SJSA1 (cell line): ENCODE measurements at places on chromosomes 11 and 22. TPM values are rescaled to one million over a fixed set of nuclear protein-coding genes. Genes with fewer than 3 reads are reported as not detected.
A peak's percentile ranks its signal among the peaks of the same experiment; 100 is the strongest.

DNA sequence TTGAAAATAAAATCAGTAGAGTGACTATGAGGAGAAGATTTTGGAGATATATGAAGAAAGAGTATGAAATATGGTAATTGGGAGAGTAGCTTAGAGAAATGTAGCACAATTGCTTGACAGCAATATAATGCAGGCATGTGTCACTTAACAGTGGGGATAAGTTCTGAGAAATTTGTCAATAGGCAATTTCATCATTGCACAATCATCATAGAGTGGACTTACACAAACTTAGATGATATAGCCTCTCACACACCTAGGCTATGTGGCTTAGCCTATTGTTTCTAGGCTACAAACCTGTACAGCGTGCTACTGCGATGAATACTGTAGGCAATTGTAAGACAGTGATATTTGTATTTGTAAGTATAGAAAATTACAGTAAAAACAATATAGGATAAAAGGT lies 573.6 kb downstream of the JRKL start:
- DNase-seq: no peak

GRCh38 chr11:99197477-99197876 lies 176.7 kb downstream of the CNTN5 start:
- no peak for DNase-seq

INS gene
- not detected in 2 replicates for total RNA-seq

GRCh38 chr11:91435694-91436395 lies 788.8 kb upstream of the FAT3 start:
- DNase-seq: no peak

FXYD6 gene
- total RNA-seq: 0.05 TPM in 1 of 2 replicates, not detected in the other

- DNase-seq: no peak
These were observed 82.4 kb downstream of the DGCR2 start for GRCh38 chr22:19039796-19040280.

DNA sequence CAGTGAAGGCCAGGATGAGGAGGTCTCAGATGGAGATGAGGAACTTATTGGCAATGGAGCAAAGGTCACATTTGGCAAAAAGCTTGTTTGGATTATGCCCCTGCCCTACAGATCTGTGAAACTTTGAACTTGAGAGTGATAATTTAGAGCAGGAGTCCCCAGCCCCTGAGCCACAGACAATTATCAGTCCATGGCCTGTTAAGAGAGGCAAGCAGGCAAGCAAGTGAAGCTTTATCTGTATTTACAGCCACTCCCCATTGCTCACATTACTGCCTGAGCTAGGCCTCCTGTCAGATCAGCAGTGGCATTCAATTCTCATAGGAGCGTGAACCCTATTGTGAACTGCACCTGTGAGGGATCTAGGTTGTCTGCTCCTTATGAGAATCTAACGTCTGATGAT lies 1076.9 kb upstream of the TENM4 start:
- no peak for DNase-seq

- DNase-seq: no peak
These were observed 26.1 kb downstream of the MRTFA start for GRCh38 chr22:40610329-40610850.

DNA sequence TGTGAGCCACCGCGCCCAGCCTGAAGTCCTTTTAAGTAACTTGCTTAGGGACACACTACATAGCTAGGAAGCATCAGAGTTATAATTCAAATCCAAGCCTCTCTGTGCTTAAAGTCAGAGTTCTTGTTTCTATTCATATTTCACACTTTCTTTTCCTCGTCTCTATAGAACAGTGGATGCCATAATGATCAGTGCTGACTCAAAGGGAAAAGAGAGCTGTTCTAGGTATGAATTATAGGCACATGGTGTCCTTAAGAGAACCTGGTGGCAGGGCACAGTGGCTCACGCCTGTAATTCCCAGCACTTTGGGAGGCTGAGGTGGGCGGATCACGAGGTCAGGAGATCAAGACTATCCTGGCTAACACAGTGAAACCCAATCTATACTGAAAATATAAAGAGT lies 400.2 kb upstream of the DDI1 start:
- DNase-seq: no peak

DNA sequence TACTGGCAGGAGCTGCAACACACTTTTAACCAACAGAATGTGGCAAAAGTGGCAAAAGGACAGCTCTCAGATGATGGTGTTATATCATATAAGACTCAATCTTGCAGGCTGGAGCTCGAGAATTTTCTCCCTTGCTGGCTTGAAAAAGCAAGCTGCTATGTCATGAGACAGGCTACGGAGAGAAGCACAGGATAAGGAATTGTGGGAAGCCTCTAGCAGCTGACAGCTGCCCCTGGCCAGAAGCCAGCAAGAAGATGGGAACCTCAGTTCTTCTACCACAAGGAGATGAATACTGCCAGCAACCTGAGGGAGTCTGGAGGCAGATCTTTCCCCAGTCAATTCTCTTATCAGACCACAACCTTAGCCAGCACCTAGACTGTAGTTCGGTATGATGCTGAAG lies 24.6 kb downstream of the FXYD6 start:
- DNase-seq: no peak

DNA sequence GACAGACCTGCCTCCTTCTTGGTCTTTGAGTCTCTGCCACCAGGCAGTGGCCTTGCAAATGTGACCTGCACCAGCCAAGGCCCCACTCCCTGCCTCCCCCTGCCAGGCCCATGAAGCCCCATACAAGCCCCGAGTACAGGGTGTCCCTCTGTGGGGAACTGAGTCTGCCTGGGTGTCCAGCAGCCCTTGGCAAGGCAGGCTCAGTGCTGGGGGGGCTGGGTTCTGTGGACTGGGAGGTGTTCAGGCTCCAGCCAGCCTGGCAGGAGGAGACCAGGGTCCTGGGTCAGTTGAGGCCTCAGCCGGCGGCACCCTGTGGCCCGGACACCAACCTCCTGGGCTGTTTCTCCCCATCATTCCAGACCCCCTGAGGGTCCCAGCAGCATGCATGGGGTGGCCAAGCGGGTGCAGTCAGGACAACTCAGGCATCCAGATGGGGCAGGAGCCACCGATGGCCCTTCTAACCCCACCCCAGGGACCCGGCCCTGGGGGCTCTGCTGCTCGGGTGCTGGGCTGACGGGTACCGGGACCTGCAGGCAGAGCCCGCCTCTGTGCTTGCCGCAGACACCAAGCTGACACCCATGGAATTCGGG lies 5.7 kb downstream of the MUC5AC start:
- no peak for DNase-seq

CECR2 gene
- not detected in 2 replicates for total RNA-seq

- no peak for DNase-seq
These were observed 68.9 kb downstream of the C22orf31 start for GRCh38 chr22:28992565-28993356.

DNA sequence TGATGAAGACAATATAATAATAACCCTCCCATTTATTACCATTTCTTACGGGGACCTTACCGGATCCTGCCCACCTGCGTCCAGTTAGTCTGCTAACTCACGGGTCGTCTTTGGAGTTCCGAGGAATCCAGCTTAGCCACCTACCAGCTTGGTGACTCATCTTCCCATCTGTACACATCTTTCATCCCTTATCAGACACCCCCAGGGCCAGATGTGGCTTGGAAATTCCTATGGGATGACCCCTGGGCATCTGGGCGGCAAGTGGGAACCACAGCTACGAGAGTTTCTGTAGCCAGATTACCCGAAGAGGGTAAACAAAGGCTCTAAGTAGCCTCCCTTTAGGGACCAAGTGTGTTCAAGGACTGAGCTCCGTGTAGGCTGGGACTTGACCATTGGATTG lies 12.8 kb upstream of the PRR5 start:
- DNase-seq: no peak

H19 gene
- total RNA-seq: not detected in 2 replicates

- no peak for DNase-seq
These were observed 74.4 kb upstream of the PPARA start for GRCh38 chr22:46075764-46076531.

NAALADL1 gene
- not detected in 2 replicates for total RNA-seq

GRCh38 chr11:68338051-68338780 lies 25.8 kb downstream of the LRP5 start:
- no peak for DNase-seq

FAM227A gene
- 0.42 TPM in 1 of 2 replicates, not detected in the other for total RNA-seq

GRCh38 chr11:45098929-45099328 lies 47.5 kb upstream of the PRDM11 start:
- no peak for DNase-seq

DNA sequence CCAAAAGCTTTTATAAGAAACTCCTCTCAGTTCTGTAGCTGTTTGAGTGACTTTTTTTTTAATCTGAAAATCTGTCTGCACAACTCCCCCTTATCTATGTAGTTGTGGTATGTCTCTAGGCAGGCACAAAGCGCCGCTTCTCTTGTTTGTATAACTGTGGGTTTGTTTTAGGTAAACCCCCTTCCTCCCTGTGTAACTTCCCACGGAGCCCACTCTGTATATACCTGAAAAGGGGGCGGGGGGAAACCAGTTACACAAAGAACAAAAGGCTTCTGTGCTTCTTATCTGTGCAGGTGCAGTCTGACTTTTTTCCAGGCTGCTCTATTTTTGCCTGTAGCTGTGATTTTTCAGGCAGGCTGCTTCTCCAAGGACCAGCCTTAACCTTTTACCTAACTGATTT lies 13.2 kb downstream of the OR10AG1 start:
- DNase-seq: no peak

RPS3 gene
- 697 and 750 TPM in 2 replicates for total RNA-seq

DNA sequence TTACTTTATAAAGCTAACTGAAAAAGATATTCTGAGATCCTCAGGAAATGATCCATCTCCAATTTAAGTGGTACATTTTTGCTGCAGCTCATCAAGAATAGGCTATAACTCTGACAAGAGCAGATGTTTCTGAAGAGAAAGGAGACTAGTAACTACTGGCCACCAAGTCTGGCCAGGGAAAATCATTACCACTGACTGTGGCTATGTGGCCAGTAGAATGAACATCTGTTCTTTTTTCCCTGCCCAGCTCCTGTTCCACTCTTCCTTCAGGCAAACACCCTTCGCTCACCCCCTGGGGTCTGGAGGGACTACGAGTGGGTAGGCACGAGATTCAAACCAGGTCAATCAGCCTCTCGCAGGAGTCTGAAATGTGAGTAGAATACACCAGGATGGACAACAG lies 23.9 kb downstream of the TMEM123 start:
- no peak for DNase-seq

DNA sequence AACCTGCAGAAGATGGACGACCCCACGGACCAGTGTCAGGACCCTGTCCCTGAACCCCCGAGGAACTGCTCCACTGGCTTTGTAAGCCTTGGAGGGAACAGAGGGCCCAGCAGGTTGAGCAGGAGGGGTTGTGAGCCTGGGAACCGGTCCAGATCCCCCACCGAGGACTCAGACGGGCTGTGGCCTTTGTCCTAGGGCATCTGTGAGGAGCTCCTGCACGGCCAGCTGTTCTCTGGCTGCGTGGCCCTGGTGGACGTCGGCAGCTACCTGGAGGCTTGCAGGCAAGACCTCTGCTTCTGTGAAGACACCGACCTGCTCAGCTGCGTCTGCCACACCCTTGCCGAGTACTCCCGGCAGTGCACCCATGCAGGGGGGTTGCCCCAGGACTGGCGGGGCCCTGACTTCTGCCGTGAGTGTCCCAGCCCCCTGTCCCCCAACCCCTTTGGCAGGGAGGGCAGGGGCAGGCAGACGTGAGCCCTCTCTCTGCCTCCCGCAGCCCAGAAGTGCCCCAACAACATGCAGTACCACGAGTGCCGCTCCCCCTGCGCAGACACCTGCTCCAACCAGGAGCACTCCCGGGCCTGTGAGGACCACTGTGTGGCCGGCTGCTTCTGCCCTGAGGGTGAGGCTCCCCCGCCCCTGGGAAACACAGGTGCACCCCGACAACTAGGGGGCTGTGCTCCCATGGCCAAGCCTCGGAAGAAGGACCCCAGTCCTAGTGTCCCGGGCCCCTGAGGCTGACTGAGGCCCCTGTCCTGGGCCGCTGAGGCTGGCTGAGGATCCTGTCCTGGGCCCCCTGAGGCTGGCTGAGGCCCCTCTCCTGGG lies 6.4 kb downstream of the MUC5AC start:
- DNase-seq: no peak

- DNase-seq: no peak
These were observed 5.0 kb downstream of the KCNJ11 start for GRCh38 chr11:17383461-17383860.

- DNase-seq: peak; percentile 84
These were observed 32.4 kb upstream of the PDGFB start for GRCh38 chr22:39277142-39277607.

MMP27 gene
- total RNA-seq: not detected in 2 replicates

DNA sequence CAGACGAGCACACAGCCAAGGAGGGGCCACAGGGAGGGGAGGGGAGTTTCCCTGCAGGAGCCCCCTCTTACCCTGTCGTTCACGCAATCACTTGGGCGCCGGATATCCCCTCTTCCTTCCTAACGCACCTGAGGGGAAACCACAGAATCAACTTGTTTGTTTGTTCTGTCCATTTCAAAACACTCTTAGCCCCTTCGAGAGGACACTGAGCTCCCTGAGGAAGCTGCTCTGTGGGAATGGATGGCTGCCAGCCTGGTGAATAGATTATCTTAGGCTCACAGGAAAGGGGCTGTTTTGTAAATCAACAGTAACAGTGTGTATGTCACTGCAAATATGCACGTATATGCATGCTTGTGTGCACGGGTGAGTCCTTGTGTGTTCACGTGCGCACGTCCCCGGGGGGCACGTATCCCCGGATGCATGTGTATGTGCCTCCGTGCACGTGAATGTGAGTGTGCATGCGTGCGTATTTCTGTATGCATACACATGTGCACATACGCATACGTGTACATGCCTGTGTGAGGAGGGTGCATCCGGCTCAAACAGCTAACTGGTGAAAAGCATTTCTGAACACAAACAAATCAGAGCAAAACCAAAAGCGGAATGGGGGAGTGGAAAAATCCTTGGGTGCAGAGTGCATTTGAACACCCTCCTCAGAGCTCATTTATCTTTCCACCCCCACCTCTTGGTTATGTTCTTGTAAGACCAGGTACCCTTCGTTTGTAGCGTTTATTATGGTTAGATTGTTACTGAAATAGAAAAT lies 7.2 kb downstream of the ARSA start:
- DNase-seq: no peak

DNA sequence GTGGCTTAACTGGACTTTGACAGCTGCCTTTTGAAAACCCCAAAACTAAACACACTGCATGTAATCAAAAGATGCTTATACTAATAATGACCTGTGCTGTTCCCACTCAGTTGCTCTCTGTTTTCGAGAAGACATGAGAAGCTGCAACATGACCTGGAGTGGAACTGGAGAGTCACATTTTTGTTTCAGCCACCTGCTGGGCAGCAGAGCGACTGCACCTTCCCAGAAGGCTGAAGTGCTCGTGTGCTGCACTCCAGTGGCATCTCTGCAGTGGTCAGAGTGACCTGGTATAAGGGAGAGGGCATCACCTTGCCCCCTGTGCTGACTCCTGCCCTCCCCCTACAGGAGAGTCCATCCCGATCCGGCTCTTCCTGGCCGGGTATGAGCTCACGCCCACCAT lies 8.6 kb downstream of the THYN1 start:
- no peak for DNase-seq

DNA sequence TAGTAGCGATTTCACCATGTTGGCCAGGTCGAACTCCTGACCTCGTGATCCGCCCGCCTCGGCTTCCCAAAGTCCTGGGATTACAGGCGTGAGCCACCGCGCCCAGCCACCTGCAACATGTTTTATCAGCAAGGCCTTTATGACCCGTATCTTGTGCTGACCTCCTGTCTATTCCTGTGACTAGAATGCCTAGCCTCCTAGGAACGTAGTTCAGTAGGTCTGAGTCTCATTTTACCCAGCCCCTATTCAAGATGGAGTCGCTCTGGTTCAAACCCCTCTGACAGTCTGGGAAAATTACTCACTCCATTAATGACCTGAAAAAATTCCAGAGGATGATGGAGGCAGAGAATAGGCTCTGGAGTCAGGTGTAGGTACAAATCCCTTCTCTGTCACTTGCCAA lies 30.0 kb upstream of the CXCR5 start:
- no peak for DNase-seq

- DNase-seq: no peak
These were observed 1292.1 kb downstream of the TBC1D22A start for GRCh38 chr22:48054596-48054995.
